ENCODE measurements at places on chromosomes 2 and 18.

GRCh38 chr2:85457043-85457442, 38.5 kb downstream of the SH2D6 start:
- DNase-seq = no peak

DNA sequence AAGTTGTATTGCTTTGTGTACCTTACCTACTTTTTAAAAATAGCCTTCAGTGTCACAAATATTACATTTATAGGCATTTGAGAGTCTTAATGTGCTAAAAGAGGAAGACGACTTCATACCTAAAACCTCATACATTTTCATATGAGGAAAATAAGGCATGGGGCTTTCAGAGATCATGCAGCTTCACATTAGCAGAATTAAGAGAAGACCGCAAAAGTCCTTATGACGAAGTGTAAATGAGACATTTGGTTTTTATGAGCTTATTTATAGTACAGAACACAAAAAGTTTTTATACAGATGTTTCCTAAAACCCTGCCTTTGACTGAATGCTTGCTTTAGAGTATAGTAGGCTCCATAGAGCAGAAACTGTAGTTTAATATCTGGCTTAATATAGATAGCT, 10.1 kb upstream of the CCDC138 start:
- DNase-seq = no peak

DNA sequence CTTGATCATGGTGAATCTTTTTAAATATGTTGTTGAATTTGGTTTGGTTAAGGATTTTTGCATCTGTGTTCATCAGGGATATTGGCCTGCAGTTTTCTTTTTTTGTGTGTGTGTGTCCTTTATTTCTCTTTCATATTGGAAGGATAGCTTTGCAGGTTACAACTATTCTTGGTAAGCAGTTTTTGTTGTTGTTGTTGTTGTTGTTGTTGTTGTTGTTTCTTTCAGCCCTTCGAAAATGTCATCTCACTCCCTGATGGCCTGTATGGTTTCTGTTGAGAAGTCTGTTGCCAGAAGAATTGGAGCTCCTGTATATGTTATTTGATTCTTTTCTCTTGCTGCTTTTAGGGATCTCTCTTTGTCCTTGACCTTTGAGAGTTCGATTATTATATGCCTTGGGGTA, 74.8 kb downstream of the SEMA4F start:
- no peak for DNase-seq

GRCh38 chr2:149739171-149739882, 151.8 kb upstream of the MMADHC start:
- DNase-seq = no peak

- DNase-seq = peak; percentile 78
These were observed 87.3 kb downstream of the ACAA2 start for GRCh38 chr18:49725809-49726674.

DNA sequence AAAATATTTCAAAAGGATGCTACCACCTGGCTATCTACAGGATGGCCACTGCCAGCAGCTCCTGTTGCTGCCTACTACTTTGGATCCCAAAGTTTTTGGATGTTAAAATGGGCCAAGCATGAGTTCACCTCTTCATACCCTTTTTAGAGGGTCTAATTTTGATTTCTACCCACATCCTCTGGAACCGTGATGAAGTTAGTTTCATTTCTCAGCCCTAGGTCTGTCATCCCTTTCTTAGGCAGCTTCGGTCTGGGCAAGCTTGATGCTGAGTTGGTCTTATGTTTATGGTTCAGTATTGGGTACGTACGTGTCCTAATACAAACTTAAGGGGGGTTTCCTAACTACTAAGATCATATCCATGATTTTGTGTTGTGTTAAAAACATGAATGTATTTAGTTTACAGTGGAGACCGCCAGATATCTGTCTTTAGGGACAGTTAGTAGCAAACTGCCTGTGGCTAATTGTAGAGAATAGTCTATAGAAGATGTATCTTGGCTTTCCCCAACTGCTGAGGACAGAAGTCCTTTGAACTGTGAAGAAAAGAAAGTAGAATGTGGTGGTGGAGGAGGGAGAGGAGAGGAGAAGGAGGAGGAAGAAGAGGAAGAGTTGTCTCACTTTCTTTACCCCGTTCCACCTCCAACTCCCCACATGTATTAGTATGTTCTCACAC, 184.9 kb downstream of the UBE2E3 start:
- DNase-seq = no peak

GRCh38 chr2:133500917-133501316, 67.3 kb downstream of the NCKAP5 start:
- DNase-seq = no peak

DNA sequence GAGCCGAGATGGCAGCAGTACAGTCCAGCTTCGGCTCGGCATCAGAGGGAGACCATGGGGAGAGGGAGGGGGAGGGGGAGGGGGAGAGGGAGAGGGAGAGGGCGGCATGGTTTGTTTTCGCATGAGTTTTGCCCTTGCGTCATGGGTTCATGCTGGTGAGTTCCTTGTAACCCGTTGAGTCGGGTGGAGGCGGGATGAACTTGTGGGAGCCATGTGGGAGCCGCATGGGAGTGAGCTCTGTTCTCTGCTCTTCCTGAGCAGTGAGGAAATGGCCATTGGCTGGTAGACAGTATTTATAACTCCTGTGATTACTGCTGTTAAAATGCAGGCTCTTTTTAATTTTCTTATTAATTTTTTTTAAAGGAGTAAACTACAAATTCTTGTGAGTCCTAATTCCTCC, 108.0 kb downstream of the CEP192 start:
- DNase-seq = no peak

- peak; percentile 87 for DNase-seq
These were observed 2.4 kb downstream of the CTIF start for GRCh38 chr18:48541026-48541746.

GRCh38 chr2:11456251-11456650, 9.7 kb downstream of the E2F6 start:
- DNase-seq = no peak

DNA sequence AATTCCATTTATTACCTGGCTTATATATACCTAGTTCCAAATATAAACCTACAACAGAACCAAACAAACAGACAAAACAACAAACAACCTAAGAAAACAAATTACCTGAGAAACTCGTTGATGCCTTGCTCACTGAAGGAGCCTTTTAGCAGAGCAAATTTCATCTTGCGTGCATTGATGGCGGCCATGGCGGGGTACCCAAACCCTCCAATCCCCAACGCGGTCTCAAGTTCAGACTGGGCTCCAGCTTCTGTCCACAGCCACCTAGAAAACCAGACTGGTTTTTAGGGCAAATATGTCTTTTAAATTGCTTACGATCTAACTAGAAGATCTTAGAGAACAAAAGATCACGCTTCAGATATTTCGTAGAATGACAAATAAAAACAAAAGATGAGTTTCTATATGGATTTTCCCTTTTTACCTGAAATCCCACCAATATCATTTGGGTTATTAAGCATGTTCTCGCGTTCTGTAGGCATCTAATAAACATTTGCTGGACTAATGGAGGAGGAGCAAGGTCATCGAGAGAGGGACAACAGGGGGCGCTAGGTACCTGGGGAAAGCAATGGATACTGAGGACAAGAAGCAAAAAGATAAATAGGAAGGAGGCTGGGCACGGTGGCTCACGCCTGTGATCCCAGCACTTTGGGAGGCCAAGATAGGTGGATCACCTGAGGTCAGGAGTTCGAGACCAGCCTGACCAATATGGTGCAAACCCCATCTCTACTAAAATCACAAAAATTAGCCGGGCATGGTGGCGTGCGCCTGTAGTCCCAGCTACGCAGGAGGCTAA, 25.2 kb downstream of the PDIA6 start:
- no peak for DNase-seq

GRCh38 chr2:671787-672605, 5.2 kb downstream of the TMEM18 start:
- DNase-seq = no peak

- no peak for DNase-seq
These were observed 57.5 kb downstream of the PIAS2 start for GRCh38 chr18:46859855-46860254.

GRCh38 chr2:102514061-102514785, 41.2 kb downstream of the SLC9A4 start:
- DNase-seq = no peak

DNA sequence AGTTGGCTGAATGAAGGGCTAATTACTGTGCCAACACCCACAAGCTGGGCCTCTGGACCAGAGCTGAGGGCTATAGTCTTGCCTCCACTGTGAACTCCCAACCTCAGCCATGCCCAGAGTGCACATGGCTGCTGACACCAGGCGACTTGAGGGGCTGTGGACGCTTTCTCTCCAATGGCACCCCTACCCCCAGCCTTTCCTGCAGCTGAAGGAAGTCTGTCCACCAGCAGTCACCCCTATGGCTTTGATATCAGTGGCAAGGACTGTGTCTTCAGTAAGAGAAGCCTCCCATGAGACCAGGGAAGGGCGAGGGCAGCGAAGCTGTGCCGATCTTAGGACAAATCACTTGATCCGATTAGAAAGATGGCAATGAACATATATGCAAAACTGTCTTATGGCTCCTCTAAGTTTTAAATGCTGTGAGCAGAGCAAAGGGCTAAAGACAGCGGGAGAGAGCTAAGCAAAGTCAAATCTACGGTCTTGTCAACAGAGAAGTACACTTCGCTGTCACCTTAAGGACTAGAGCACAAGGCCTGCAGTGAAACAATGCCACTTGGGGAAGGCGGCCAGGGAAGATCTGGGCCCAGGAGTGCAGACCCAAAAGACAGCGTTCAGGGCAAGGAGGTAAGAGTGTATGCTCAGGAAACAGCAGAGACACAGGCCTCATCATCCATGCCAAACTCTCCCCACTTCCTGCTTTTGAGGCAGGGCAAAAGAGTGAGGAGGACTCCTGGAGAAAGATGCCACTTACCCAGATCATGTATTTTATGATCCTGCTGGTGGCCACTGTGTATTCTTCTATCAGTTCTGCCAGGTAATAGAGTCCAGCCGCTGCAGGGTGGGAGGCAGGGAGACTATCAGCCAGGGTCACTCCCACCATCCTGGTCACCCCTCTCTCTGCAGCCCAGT, 1.5 kb downstream of the TEX261 start:
- no peak for DNase-seq

- no peak for DNase-seq
These were observed 1068.2 kb upstream of the ACVR2A start for GRCh38 chr2:146776596-146776995.

DNA sequence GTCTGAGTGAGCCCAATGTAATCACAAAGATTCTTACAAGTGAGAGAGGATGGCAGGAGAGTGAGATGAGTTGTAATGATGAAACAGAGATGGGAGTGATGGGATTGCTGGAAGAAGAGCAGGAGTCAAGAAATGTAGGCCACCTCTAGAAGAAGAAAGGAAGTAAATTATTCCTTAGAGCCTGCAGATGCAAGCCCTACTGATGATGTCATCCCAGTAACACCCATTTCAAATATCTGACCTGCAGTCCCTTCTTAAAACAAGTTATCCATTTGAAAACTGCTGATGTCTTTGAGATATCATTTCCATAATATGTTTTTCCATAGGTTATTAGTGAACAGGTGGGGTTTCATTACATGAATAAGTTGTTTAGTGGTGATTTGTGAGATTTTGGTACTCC, 888.0 kb upstream of the SLC39A10 start:
- DNase-seq = no peak

DNA sequence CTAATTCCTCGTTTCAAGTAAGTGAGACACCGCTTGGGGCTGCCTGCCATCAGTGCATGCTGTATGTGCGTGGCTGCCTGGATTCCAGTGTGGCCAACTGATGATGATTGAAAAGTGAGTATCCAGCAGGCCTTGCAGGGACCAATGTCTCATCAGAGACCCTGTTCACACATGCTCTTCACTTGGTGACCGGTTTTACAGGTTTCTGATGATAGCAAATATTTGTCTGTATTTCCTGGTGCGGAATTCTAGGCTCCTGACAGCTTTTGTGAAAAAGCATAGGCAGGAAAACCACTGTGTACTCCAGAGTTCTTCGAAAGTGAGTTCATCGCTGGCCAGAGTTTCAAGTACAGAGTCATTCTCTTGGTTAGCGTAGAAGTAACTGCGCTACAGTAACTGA, 13.8 kb upstream of the YWHAQ start:
- DNase-seq = no peak

DNA sequence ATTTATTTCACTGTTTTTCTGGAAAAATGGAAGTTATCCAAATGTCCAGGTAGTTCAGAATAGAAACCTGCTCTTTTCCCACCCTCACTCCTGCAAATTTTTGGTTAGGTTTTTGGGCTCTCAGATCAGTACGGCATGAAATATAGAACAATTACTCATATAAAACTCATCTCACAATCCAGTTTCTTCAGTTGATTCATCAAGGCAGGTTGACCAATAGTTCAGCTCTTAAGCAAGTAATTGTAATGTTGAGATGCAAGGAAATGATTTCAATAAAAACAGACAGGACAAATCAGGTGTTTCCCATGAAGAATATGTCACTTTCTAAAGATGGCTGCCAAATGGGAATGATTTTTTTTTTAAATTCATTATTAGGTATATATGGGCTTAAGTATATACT, 2.0 kb downstream of the RAB27B start:
- DNase-seq = no peak

DNA sequence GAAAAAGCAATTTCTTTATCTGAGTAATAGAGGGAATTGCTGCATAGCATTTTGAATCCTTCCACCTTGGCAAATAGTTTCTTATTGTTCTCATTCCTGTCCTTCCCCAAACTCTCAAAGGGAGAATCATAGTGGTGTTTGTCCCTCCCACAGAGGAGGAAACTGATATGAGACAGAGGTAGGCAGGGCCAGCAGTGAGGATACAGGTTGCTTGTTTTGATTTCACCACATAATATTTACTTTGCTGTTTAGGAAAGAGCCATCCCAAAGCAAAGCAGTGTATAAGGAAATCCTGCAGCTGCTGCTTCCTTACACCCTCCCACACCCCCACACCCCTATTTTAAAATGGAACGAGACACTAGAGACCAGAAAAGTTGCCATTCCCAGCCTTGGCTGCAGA, 195.3 kb downstream of the SETBP1 start:
- no peak for DNase-seq

- no peak for DNase-seq
These were observed 424.4 kb upstream of the ID2 start for GRCh38 chr2:8257502-8257901.

- DNase-seq = no peak
These were observed 19.6 kb downstream of the DHX57 start for GRCh38 chr2:38856165-38856564.

DNA sequence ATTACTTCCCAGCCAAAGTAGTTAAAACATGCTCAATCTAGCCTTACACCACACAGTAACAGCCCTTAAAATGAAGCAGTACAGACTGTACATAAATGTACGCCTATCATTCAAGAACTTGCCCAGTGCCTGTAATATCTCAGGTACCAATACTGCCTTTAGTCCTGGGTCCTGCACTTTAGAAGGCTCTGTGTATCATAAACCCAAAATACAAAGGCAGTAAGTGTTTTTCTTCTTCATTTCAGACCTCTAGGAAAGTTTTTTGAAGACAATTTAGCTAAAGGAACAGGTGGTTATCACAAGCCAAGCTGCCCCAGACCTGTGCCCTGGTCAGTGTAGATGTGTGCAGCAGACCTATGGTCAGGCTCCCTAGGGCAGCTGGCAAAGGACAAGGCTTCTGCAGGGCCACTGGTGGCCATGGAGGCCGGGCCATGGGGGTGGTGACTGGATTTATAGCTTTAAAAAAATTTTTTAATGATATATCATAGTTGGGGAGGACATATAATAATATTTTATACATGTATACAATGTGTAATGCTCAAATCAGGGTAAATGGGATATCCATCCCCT, 18.8 kb downstream of the LPIN2 start:
- DNase-seq = no peak

Data from psoas muscle (tissue), 8 donors.